Pancreas (tissue), 10 donors: ENCODE measurements at places on chromosomes 13 and 19. TPM values are rescaled to one million over a fixed set of nuclear protein-coding genes. Genes with fewer than 3 reads are reported as not detected.
A peak's percentile ranks its signal among the peaks of the same experiment; 100 is the strongest.

DNA sequence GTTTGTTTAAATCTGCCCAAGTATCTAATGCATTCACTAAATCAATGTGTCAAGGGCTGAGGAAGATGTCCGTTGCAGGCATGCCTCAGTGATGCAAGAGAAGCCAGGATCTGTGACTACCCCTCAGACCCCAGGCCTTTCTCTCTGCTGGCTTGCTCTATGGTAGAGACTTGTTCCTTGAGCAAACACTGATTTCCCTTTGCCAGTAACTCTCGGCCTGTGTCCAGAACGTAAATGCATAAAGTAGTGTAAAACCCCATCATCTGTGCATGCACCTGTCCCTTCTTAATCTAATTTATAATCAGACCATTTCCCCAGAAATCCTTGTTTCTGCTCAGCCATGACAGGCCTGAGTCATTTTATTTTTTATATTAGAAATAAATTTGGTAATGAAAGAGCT, 28.7 kb upstream of the FRY start:
- DNase-seq, result no peak

- DNase-seq, result peak; percentile 17
Observed at GRCh38 chr13:97911311-97912138, 42.0 kb upstream of the IPO5 start.

Gene SMIM44
- polyA plus RNA-seq, result 0.92 TPM

Gene CEBPA
- 4.4 TPM for polyA plus RNA-seq

GRCh38 chr19:35447606-35448469, at the start of gene FFAR2:
FFAR2 (plus strand) TSS chr19:35448257; CDS start chr19:35449715, 1,458 bp downstream.
- no peak for DNase-seq

- no peak for DNase-seq
Observed at GRCh38 chr19:49136771-49137171, 17.4 kb downstream of the PPFIA3 start.

Gene THAP8
- polyA plus RNA-seq, result 3.0 TPM

Gene DCLK1
- polyA plus RNA-seq, result 2.5 TPM
